Activated CD4-positive, CD25-positive, alpha-beta regulatory T cell treated with anti-CD3 and anti-CD28 coated beads, Interleukin-2, amount 50 U/mL, for 24 hours (primary cell): ENCODE measurements at places on chromosomes 1 and 21.

DNA sequence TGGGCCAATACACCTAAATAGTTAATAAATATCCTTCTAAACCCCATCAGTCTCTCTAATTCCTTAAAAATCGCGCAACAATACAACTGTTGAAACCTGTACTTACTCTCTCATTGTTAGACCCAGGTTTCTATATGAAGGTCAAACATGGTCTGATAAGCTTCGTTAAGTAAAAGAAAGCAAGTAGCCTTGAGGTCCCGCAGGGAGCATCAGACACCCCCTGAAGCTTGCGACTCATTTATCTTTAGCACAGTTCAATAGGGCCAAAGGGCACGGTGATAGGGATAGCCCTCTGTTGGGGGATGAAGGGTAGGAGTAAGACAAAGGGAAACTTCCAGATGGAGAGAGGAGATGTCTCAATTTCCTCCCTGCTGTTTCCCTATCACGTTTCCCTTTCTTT is 27.3 kb upstream of the THEM4 start:
- no peak for ATAC-seq

- no peak for ATAC-seq
Measured at GRCh38 chr21:35833991-35834390, 226.3 kb downstream of the SETD4 start.

DNA sequence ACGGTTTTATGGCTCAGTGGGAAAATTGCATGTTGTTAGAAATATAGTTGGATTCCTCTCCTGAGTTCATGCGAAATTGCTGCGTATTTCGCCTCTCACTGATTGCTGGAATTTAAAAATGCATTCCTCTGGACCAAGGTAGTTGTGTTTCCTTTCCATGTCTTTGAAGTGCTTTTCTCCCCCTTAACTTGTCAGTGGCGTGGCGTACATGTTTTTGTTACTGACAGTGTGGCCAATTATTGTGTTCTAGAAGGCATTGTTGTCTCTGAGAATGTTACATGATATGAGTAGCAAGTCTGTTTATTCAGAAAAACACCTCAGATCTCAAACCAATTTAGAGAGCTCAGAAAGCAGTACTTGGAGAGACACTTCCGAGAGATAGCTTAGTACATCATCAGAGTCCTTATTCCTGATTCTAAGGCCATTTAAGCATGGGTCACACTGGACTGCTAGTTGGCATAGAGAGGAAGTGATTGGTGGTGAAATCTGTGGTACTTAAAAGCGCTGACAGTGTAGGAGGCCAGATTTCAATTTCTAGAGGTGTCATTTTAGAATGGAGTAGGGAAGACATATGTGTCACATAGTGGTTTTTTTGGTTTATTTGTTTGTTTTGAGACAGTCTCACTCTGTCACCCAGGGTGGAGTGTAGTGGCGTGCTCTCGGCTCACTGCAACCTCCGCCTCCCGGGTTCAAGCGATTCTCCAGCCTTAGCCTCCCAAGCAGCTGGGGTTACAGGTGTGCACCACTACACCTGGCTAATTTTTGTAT is 184.4 kb downstream of the RYR2 start:
- ATAC-seq: no peak

DNA sequence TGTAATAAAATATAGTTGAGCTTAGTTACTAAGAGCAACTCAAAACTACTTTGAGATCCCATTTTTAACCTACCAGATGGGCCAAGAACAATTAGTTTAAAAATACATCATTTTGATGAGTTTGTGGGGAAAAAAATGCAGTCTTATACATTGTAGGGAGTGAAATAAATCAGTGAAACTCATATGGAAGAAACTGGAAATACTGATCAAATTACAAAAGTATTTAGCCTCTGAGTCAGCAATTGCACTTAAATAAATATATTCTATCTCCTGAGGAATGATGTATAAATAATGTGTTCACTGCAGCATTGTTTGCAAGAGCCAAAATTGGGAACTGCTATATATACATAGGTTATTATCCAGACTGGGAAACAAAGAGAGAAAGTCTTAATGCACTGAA is 4.6 kb upstream of the SMCP start:
- no peak for ATAC-seq

DNA sequence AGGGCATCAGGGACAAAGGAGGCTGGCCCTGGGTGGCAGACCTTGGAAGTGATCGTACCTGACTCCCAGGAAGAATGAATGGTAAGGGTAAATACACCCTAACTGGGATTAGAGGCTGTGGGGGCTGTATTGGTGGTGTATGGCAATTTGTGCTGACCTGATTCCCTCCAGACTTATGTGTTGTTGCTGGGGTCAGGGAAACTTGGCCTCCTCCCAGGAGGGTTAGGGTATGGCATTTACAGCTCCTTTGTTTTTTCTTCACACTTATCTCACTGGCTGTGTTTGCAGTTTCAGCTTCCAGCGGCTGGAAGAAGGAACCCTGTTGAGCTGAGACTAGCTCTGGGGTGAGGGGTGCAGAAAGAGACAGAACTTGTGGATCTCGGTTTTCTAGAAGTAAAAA is 8.2 kb downstream of the VANGL1 start:
- no peak for ATAC-seq

DNA sequence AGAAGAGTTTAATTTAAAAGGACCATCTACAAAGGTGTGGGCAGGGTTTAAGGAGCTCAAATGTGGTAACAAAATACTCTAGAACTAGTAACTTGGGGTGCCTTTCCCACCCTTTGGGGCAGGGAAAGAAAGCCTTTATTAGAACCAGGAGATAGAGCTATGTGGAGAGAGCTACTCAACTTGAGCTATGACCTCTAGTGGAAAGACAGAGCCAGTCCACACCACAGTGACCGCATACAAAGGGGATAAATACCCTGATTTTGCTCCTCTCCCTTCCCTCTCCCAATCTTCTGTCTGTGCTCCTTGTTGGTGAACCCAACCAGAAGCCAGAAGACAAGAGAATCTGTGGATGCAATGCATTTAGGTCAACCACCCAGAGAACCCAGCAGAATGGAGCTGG is 54.4 kb upstream of the JAK1 start:
- ATAC-seq: no peak

- no peak for ATAC-seq
Measured at GRCh38 chr1:150895618-150896017, 8.7 kb downstream of the CTXND2 start.

GRCh38 chr1:7754234-7754633 is 16.9 kb upstream of the VAMP3 start:
- ATAC-seq: no peak

- ATAC-seq: no peak
Measured at GRCh38 chr1:76209238-76209637, 134.7 kb downstream of the ST6GALNAC3 start.

DNA sequence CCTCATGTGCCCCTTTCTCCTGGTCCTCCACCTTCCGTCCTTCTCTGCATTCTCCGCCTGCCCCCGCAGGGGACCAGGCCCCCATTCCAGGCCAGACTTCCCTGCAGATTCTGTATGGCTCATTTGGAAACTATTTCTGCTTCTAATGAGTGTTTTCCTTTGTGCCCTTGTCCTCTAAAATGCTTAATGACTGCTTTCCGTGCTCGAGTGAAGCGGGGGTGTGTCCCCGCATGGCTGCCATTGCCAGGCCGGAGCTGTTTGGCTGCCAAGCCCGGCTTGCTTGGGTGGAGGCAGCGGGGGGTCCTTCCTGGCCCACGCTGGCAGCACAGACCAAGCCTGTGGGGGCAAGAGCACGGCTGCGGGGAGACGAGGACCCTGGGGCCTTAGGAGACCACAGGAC is 299.3 kb upstream of the VAMP3 start:
- no peak for ATAC-seq
